ENCODE measurements at places on chromosomes 3 and 15.

DNA sequence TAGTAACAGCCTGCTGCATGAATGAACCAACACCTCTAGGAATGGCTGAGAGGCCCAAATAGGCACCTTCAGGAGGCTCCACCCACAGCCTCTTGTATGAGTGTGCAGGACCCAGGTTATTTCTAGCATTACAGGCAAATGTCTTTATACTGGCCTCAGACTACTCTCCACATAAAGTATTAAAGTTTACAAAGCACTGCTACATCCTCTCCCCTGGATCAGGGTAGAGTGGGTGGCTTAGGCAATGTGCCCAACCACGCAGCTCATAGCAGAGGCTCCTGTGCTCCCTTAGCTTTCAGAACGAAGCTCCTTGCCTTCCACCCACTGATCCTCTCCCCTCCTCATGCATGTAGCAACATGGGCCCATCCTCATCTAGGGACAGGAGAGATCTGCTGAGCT is 16.3 kb downstream of the TMEM43 start:
- DNase-seq: peak; percentile 57

DNA sequence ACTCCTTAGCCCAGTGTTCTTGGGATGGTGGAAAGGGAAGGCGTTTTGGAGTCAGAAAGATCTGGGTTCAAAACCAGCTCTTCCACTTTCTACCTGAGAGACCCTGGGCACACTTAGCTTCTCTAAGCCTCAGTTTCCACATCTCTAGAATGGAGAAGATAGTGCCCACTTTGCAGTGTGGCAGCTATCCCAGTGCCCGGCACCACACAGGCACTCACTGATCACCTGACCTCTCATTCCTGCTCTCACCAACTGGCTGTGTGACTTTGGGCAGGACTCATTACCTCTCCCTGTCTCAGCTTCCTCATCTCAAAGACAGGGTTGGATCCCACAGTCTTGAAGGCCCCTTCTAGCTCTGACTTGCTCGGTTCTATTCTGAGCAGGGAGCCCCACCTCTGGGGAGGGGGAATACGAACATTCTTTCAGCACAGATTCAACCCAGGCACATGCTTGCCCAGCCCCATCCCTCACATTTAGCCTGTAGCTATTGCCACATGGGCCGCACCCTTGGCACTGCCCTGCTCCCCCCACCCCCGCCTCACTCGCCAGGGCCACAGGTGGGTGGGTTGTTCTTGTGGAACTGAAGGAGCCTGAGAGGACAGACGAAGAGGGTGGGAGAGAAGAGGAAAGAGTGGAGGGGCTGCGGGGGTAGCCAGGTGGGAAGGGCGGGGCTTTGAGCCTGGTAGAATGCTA is 39.2 kb downstream of the EPHB3 start:
- no peak for DNase-seq

- no peak for DNase-seq
Measured at GRCh38 chr3:89624494-89624893, 517.1 kb downstream of the EPHA3 start.

DNA sequence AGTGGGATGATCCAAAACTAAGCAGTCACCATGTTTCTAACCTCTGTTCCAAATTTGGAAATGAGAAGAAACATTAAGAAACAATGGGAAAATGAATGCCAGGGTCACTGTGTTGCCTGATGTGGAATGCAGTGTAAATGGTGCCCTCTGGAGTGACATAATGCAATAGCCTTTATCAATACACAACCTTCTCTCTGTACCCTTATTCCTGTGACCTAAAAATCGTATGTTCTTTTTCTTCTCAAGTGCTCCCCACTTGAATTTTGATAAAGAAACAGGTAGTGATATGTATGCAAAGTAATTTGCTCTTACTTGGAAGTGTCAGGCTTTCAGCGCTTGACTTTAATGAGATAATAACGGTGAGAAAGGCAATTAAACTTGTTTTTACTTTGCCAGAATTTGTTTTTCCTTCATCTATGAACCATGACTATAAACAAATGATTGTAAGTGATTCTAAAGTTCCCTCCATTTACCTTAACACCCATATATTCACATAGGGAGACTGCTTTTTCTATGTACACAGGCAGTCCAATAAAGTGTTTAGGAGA is 145.8 kb upstream of the THRB start:
- no peak for DNase-seq

All from activated effector memory CD4-positive, alpha-beta T cell treated with anti-CD3 and anti-CD28 coated beads, Interleukin-2, amount 50 U/mL, for 16 hours (primary cell).